ENCODE measurements at places on chromosomes 13 and 19. TPM values are rescaled to one million over a fixed set of nuclear protein-coding genes. Genes with fewer than 3 reads are reported as not detected.
A peak's percentile ranks its signal among the peaks of the same experiment; 100 is the strongest.

DNA sequence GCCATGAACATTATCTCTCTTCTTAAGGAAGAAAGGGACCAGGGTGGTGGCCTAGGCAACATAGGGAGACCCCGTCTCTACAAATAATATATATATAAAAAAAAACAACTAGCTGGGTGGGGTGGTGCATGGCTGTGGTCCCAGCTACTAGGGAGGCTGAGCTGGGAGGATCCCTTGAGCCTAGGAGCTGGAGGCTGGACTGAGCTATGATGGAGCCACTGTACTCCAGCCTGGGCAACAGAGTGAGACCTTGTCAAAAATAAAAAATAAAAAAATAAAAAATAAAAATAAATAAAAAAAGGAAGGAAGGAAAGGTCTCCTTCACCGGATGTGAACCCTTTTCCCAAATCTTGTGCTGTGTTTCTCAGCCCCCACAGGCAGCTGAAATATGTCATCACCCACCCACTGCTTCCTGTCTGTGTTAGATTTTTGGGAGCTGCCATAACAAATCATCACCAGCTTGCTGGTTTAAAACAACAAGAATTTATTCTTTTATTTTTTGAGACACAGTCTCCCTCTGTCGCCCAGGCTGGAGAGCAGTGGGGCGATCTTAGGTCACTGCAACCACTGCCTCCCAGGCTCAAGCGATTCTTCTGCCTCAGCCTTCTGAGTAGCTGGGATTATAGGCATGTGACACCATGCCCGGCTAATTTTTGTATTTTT lies 9.5 kb upstream of the TSPAN16 start:
- no peaks in the 10 kb centered on the region for H3K27me3 ChIP-seq
- H3K4me3 ChIP-seq: no peak overlapping the region
- no peak overlapping the region for H3K27ac ChIP-seq
- no peaks in the 10 kb centered on the region for H3K36me3 ChIP-seq
- peaks cover 5% of the 10 kb centered on the region for H3K4me1 ChIP-seq
- peak; percentile 69 for DNase-seq

GRCh38 chr13:93603043-93603442 lies 376.4 kb downstream of the GPC6 start:
- no peak overlapping the region for H3K4me3 ChIP-seq
- no peaks in the 10 kb centered on the region for H3K27me3 ChIP-seq
- DNase-seq: no peak
- H3K4me1 ChIP-seq: no peaks in the 10 kb centered on the region

The SCAMP4 gene
- 14.9 TPM for total RNA-seq

- peak overlapping the region; percentile 90 for H3K4me3 ChIP-seq
- peaks cover 56% of the 10 kb centered on the region for H3K36me3 ChIP-seq
- peak overlapping the region; percentile 97 for H3K27ac ChIP-seq
These were observed 2.0 kb downstream of the RPL36 start for GRCh38 chr19:5691822-5692722.

DNA sequence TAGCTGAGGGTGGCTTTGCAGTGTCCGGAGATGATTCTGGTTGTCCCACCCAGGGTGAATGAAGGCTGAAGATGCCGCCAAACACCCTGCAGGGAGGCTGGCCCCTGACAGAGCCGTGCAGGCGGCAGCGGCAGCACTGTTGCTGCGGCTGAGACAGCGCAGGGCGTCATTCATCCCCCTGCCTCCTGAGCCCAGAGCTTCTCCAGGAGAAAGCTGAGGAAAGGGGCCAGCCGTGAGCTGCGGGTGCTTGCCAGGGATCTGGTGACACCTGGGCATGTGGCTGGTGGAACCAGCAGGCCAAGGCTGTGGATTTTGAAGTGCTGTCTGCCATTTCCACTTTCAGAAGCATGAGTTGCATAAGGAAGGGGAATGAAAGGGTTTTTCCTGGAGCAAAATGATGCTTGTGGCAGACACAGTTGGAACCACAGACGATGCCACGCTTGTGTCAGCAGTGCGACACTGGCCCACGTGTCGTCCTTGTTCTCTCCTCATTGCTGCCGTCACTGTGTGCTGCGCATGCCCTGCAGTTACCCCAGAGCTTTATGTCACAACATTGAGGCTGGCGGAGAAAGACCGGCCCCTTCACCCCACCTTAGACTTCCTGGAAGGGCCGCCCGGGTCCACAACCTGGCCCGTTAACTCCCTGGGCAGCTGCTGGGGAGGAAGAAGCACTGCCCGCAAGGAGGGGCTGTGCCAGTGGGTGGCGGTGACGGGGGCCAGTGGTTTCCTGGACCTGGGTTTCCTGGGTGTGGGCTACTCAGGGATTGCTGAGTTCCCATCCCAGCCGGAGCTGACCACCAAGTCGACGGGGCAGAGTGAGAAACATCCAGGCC lies 22.7 kb downstream of the TFDP1 start:
- DNase-seq: no peak
- H3K36me3 ChIP-seq: peaks cover 41% of the 10 kb centered on the region
- no peak overlapping the region for H3K4me3 ChIP-seq

The LILRB5 gene
- total RNA-seq: 5.5 TPM

DNA sequence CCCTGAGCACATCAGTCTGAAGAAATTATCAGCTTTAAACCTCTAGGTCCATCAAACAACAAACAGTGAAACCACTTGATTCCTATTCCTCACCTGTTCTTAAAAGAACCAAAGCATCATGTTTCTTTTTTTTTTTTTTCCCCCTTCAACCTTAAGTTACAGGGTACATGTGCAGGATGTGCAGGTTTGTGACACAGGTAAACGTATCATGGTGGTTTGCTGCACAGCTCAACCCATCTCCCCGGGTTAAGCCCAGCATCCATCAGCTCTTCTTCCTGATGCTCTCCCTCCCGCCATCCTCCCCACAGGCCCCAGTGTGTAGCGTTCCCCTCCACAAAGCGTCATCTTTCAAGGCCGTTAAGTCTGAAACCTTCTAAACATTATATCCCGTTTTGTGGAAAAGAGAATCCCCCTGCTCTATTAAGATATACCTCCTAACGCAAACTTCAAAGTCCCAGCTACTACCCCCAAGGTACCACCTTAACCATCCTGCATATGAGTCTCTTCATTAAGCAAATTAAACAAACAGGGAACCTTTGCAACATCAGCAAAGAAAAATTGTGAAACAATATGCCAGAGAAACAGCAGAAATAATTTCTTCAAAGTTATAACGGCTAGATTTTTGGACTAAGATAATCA lies 10.8 kb downstream of the USP12 start:
- no peaks in the 10 kb centered on the region for H3K36me3 ChIP-seq
- H3K4me3 ChIP-seq: no peak overlapping the region
- no peak for DNase-seq
- H3K27me3 ChIP-seq: no peaks in the 10 kb centered on the region
- no peaks in the 10 kb centered on the region for H3K4me1 ChIP-seq

GRCh38 chr19:31372246-31372781 lies 23.1 kb upstream of the TSHZ3 start:
- no peaks in the 10 kb centered on the region for H3K27me3 ChIP-seq
- no peaks in the 10 kb centered on the region for H3K36me3 ChIP-seq
- no peak for DNase-seq
- no peak overlapping the region for H3K4me3 ChIP-seq
- H3K27ac ChIP-seq: no peak overlapping the region

- no peak overlapping the region for H3K27ac ChIP-seq
- H3K4me1 ChIP-seq: no peaks in the 10 kb centered on the region
- no peaks in the 10 kb centered on the region for H3K36me3 ChIP-seq
- DNase-seq: no peak
- no peaks in the 10 kb centered on the region for H3K27me3 ChIP-seq
- H3K4me3 ChIP-seq: no peak overlapping the region
These were observed 13.1 kb downstream of the TNFSF9 start for GRCh38 chr19:6543866-6544347.

DNA sequence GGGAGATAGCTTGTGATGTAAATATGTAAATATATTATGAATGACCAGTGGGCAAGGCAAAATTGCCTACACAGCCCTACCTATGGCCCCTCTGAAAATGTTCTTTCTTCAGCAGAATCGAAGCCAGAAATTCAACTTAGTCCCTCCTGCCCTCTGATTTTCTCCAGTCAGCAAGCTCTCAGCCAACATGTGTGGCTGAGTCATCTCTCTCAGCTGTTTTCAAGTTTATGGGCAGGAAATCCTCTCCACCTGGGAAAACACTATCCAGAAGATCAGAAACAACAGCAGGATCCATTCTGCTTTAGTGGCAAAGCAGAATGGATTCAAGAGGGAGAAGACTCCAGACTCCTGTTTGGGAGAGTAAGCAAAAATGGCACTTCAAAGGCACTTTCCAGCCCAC lies 8.9 kb upstream of the ZNF527 start:
- H3K4me3 ChIP-seq: no peak overlapping the region
- H3K27ac ChIP-seq: peak overlapping the region; percentile 57
- peak; percentile 48 for DNase-seq
- H3K4me1 ChIP-seq: no peaks in the 10 kb centered on the region
- H3K36me3 ChIP-seq: peaks cover 34% of the 10 kb centered on the region
- no peaks in the 10 kb centered on the region for H3K27me3 ChIP-seq

The HCST gene
- 4.0 TPM for total RNA-seq
